ENCODE measurements at places on chromosomes 12 and 14.
A peak's percentile ranks its signal among the peaks of the same experiment; 100 is the strongest.

DNA sequence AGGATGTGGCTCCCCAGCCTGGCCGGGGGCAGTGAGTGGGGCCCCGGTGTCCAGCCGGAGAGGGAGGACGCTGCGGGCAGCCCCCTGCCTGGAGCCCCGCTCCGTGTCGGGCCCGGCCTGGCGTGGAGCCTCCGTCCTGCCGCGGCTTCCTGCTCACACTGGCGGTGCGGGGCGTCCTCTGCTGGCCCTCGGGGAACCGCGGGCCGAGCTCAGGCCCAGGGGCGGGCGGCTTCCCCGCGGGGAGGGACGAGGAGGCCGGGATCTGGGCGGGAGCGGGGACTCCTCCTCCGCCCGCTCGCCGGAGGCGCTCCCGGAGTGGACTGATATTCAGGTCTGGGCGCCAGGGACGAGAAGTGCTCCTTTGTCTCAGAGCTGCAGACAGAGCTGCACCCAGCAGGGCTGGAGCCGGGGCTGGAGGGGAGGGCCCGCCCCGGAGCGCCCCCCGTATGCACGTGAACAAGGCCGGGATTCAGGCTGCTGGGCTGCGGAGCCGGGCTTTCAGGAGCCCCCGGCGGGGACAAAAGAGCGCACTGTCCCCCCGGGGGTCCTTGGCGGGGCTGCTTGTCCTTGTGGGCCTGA lies 2.2 kb downstream of the MMP17 start:
- peak; percentile 88 for DNase-seq

DNA sequence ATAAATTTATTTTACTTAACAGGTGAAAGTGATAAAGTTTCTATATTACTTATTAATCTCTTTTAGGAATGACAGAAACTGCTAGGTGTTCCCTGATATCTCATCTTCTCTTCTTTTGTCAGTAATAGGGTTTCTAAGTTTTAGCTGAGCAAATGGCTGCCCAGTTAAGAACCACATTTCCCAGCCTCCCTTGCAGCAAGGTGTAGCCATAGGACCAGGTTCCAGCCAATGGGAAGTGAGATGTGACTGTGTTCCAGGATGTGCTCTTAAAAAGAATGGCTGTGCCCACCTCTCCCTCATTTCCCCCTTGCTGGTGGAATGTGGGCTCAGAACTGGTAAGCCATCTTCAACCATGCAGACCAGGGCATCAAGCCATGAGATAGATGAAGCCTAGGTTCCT lies 165.6 kb downstream of the HELB start:
- DNase-seq, result no peak

GRCh38 chr12:38889297-38889815 lies 16.0 kb downstream of the CPNE8 start:
- no peak for DNase-seq

DNA sequence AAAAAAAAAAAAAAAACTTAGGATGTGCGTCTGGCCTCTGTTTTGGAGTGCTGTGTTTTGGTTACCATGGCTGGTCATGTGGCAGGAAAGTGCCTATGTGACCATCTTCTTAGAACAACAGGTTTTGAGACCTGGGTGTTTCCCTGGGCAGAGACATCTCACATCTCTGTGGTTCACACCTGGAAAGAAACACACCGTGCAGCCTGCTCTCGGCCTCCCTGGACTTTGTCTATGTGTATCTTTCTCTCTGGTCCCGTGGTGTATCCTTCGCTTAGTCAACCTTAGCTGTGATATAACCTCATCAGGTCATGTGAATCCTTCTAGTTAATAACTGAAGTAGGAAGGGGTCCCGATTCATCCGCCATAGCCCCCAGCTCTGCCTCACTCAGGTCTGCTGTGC lies 22.6 kb downstream of the ACADS start:
- no peak for DNase-seq

DNA sequence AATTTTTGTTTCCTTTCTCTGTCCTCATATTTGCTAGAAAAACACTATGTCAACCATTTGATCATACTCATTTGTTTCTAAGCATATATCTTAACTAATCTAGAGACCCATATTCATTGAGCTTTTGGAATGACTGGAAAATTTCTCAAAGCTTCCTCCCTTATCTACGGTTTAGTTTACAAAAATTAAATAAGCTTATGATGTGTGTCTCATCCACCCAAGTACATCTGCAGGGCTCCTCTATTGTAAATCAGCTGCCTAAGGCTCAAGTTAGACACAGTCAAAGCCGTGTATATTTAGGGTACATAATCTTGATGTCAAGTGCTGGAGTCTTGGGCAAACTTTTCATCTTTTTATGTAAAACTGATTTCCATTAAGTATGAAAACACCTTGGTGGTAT lies 370.5 kb downstream of the DIO2 start:
- DNase-seq, result no peak

DNA sequence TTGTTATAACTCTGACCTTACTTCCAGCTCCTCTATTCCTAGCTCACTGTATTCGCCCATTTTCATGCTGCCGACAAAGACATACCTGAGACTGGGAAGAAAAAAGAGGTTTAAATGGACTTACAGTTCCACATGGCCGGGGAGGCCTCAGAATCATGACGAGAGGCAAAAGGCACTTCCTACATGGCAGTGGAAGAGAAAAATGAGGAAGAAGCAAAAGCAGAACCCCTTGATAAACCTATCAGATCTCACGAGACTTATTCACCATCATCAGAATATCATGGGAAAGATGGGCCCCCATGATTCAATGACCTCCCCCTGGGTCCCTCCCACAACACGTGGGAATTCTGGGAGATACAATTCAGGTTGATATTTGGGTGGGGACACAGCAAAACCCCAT lies 14.5 kb upstream of the PHC1 start:
- no peak for DNase-seq

DNA sequence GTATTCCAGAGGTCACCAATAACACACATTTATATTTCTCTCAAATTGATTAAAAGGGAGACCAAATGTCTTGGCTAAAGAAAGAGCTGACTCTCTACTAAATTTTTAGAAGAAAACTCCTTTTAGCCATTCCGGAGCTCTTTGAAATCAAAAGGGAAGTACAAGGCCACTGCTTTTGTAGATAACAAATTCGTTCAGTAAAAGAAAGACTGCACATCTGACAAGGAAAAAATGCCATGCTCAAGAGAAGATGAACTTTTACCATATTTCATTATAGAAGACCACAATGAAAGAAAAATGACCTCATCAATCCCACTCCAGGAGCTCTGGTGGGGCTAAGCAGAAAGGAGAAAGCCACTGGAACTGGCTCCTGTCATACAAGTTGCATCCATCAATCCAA lies 57.6 kb downstream of the SPTSSA start:
- DNase-seq, result no peak

DNA sequence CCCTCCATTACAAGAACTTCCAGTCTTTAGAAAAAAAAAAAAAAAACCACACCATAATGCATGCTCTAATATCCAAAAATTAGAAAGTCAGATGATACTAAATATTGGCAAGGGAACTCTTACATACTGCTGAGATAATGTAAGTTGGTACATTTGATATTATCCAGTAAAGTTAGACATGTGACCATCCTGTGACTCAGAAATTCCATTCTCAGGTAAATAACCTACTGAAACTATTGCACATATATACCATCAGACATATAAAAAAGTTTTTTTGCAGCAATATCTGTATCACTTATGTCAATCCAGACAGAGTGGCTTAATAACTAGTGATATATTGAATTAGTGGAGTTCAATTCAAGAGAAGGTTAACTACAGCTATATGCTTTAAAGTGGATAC lies 63.5 kb downstream of the KITLG start:
- DNase-seq, result no peak

- no peak for DNase-seq
Measured at GRCh38 chr14:70422538-70422937, 5.6 kb upstream of the SYNJ2BP start.

DNA sequence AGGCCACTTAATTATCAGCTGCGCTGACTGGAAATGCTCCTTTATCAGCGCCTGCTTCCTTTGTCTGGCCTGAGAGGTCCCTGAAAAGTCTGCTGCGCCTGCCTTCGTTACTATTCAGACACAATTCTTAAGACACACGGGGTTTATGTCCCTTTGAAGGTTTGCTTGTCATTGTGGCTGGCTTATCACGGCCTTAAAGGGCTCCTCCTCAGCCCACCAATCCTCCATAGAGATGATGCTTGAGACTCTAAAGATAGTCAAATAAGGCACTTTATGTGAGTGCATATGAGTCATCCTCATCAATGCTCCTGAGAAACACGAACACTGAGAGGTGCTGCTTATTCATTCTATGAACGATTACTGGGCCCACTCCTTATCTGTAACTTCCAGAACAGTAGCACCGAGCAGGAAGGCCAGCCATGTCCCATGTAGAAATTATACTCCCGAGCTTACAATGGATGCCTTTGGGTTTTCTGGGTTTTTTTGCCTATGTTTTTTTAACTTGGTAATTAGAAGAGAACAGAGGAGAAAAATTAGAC lies 1268.2 kb upstream of the TMEM132C start:
- no peak for DNase-seq

DNA sequence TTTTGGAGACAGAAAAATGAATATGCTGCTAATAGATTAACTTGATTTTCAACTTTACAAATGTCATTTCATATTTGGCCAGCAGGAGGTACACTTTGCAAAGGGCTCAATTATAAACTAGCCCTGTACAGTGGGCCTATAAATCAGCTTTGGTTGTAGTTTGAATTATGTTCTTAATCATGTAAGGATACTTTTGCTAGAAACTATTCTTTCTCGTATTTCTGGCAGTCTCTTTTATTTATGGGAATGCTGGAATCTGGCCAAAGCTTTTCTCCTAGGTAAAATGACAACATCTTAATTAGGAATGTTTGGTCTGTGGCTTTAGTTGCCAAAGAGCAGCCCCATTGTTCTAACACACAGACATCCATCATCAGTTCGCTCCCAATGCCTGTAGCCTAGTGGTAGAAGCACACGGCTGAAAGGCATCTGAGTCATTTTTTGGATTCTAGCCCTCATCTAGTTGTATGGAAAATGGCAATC lies 1322.3 kb upstream of the SEL1L start:
- DNase-seq, result peak; percentile 95

- no peak for DNase-seq
Measured at GRCh38 chr12:76896274-76896673, 17.5 kb upstream of the CSRP2 start.

GRCh38 chr14:74804219-74804825 lies 41.2 kb downstream of the YLPM1 start:
- DNase-seq, result peak; percentile 55

- peak; percentile 63 for DNase-seq
Measured at GRCh38 chr12:32107359-32108267, 966 bp downstream of the BICD1 start.

DNA sequence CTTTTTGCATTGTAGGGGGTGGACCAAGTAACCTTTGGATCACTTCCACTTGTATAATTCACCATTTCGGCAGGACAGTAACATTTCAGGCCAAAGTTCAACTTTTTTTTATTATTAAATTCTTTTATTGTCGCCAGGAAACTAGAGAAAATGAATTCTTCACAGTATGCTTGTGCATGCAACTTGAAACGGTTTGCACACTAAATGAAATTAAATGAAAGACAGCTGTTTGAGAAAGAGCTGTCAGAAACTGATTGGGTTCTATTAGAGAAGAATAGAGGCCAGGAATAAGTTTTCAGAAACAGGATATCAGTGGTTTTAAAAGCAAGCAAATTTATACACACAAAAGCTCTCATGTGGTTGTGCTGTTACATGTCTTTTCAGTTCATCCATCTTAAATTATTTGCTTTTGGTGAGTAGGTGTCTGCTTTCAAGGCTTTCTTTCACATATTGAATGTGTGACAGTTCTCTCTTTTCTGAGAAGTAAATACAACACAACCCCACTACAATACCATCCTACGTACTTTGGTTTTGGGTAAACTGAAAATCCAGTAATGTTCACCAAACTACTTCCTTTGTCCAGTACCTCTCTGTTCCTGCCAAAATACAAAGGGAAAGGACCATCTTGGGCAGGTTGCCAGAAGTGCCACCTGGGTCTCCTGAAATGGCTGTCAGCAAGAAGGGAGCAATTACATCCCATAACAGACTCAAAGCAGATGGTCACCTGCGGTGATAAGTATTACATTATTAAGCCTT lies 291.7 kb downstream of the RAD51B start:
- peak; percentile 49 for DNase-seq

GRCh38 chr12:91139286-91139685 lies 28.0 kb upstream of the LUM start:
- peak; percentile 58 for DNase-seq

- no peak for DNase-seq
Measured at GRCh38 chr12:31393004-31393550, 67.1 kb upstream of the SINHCAF start.

- peak; percentile 97 for DNase-seq
Measured at GRCh38 chr12:11719678-11720099, 70.2 kb downstream of the ETV6 start.

DNA sequence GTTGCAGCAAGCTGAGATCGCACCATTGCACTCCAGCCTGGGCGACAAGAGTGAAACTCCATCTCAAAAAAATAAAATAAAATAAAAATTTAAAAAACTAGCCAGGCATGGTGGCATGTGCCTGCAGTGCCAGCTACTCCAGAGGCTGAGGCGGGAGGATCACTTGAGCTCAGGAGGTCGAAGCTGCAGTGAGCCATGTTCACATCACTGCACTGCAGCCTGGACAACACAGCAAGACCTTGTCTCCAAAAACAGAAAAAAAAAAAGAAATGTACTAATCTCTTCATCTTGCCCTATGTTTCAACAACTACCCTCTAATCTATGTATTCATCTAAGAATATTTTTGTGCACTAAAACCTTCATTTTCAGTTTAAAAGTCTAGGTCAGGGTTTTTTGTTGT lies 6.5 kb downstream of the NAA25 start:
- no peak for DNase-seq

DNA sequence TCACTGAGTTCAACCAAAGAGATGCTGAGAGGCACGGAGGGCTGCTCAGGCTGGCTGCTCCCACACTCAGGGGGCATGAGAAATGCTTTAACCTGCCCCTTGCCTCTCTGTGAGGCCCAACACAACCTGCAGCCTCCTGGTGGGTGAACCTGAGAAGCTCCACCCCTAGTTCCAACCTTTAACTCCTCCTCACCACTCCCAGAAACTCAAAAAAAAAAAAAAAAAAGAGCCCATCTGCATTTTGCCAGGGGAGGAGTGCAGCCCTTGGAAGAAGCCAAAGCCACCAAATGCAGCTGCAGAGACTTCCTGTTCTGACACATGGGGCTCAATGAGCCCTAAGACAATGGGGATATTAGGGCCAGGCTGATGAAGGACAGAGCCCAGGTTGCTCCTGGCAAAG lies 8.9 kb downstream of the KRT4 start:
- DNase-seq, result no peak

DNA sequence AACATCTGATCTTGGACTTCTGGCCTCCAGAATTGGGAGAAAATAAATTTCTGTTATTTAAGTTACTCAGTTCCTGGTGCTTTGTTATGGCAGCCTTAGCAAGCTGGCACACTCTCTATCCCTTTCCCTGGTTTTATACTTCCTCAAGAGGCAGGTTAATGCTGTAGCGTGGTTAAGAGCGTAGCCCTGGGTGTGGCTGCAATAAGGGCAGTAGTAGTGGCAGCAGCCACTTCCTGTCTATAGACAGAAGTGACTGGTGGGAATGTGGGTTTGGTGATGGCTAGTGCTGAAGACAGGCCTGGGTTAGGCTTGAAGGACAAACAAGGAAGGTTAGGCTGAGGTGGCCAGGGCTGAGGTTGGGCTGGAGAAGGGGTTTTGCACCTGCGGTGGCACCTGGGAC lies 3.6 kb upstream of the LGALS3 start:
- DNase-seq, result no peak

- no peak for DNase-seq
Measured at GRCh38 chr12:46579474-46579873, 206.9 kb upstream of the SLC38A2 start.

- DNase-seq, result no peak
Measured at GRCh38 chr12:22048351-22049041, 2.5 kb downstream of the CMAS start.

- no peak for DNase-seq
Measured at GRCh38 chr12:52087961-52088820, 8.7 kb downstream of the SMIM41 start.

Data from fibroblast of upper back skin (primary cell).